NCI-H2029 treated with DMSO at 0.1 percent for 48 hours (cell line): ENCODE measurements at places on chromosomes 7 and 10.

- DNase-seq, result no peak
Measured at GRCh38 chr7:80473751-80474150, 38.1 kb downstream of the GNAT3 start.

DNA sequence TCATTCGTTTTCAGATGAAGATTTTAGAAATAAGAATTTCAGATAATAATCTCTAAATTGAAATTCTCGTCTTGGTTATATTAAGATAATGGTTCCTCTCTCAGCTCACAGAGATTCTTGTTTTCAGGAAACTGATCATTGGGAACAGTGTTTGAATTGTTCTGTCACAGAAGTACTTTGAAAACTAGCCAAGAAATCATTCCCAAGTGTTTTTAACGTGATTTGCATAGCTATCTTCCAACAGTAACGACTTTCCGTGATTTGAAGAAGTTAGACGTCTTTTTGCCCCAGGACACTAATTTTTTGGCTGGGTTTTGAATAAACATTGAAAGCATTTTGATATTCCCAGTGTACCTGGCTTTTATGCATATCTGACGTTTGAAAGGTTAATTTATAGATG, 116.0 kb downstream of the CDCA7L start:
- DNase-seq, result no peak

DNA sequence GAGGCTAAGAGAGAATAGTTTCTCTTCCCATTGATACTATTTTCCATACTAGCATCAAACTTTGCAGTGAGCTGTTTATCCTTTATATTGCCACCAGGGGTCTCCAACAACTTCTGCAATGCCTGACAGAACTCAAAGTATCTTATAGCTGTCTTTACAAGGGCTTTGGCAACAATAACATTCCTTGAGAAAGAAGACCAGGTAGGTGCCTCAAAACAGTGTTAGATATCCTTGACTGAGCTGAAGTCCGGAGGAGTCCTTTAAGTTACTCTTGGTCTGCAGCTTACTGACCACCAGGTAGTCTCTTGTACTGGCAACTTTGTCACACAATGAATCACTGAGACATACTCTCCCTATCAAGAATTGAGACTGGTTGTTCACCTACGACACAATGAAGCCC, 30.0 kb upstream of the TES start:
- DNase-seq, result no peak

- no peak for DNase-seq
Measured at GRCh38 chr7:85593355-85593754, 406.5 kb upstream of the SEMA3D start.
